ENCODE measurements at places on chromosomes 2 and 18. TPM values are rescaled to one million over a fixed set of nuclear protein-coding genes. Genes with fewer than 3 reads are reported as not detected.

DNA sequence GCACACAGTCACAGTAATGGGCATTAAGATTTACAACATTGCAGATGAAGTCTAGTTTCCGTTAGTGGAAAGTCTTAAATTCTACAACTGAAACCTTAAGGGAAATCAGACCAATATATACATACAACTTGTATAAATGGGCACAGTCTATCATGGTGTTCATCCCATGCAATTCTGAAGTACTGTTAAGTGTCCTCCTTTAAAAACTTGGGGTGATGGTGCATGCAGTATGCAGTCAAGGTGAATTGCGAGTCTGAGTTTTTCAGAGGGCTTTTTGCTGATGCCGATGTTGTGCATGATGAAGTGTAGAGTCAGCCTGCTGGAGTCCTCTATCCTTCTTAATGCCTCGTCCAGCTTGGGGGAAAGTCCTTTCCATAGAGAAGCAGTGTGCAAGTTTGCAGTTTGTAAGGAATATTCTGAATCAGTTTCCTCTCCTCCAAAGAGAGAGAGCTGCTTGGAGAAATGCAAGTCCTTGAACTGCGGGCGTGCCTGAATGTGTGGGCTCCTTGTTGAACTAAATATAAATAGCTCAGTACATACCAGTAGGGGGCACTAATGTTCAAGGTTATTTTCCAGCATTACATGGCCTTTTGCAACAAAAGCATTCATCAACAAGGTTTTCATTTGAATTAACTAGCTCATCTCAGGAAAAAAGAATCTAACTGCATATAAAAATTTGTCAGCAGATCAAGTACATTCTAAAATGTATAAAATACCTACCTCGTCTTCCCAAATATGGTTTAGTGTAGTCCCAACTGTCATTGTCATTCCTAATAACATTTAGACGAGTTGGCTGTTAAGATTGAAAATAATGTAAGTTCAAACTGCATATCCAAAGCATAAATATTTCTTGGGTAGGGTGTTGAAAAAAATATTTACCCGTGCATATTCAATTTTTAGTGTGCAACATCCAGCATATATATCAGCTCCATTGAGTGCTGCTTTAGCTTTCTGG is 21.3 kb downstream of the HNRNPLL start:
- no peak for DNase-seq

GRCh38 chr2:3536682-3537632 is 17.6 kb upstream of the ADI1 start:
- peak; percentile 41 for DNase-seq

The BOLL gene
- not detected for total RNA-seq

GRCh38 chr2:159285929-159286708 is at the start of gene WDSUB1:
Gene WDSUB1 (minus strand): TSS chr2:159286703. CDS start chr2:159283069, 3,634 bp downstream.
- peak; percentile 44 for DNase-seq

GRCh38 chr2:234496835-234497593 is at the start of gene ARL4C:
Gene ARL4C (minus strand): TSS chr2:234497081. CDS start chr2:234496586, 495 bp downstream.
- DNase-seq: peak; percentile 79
